ENCODE measurements at places on chromosomes 3 and 15. TPM values are rescaled to one million over a fixed set of nuclear protein-coding genes. Genes with fewer than 3 reads are reported as not detected.

The ALG1L2 gene
- total RNA-seq = 1.2 TPM

The FEZF2 gene
- not detected for total RNA-seq

The RTP3 gene
- not detected for total RNA-seq

The CCDC191 gene
- 7.2 TPM for total RNA-seq

The CASR gene
- 54.0 TPM for total RNA-seq

The P2RY1 gene
- total RNA-seq = 9.1 TPM

The GOLGA8T gene
- total RNA-seq = 0.66 TPM

The FRMD4B gene
- total RNA-seq = 34.1 TPM

The KCNH8 gene
- 0.89 TPM for total RNA-seq

Measured in mucosa of gallbladder (tissue), 1 donor.